ENCODE measurements at places on chromosomes 7 and 10.
A peak's percentile ranks its signal among the peaks of the same experiment; 100 is the strongest.

- H3K4me1 ChIP-seq, result peaks cover 17% of the 10 kb centered on the region
- no peaks in the 10 kb centered on the region for H3K27me3 ChIP-seq
- DNase-seq, result no peak
- H3K27ac ChIP-seq, result no peak overlapping the region
- no peak overlapping the region for H3K4me3 ChIP-seq
Observed at GRCh38 chr10:132685101-132685891, 100.7 kb downstream of the NKX6-2 start.

- no peak overlapping the region for H3K27ac ChIP-seq
- H3K36me3 ChIP-seq, result no peaks in the 10 kb centered on the region
- H3K4me1 ChIP-seq, result peaks cover 23% of the 10 kb centered on the region
- no peaks in the 10 kb centered on the region for H3K27me3 ChIP-seq
- no peak for DNase-seq
Observed at GRCh38 chr10:130112821-130113220, 2.2 kb upstream of the C10orf143 start.

DNA sequence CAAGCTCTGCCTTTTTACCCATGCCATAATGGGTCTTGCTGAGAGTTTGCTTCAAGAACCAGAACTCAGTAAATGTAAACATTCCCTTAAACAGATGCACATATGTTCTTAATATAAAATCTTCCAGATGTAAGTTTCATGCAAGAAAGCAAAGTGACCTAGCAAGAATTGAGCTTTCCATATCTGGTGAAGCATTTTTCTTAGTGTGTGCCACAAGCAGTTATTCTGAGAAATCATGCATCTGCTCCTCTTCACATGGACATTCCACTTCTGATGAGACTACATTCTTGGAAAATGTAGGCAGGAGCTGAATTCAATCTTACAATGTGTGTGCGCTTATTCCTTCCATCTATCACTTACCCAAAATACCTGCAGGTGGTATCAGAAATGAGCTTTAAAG lies 227.8 kb upstream of the LRRTM3 start:
- DNase-seq, result no peak
- H3K27ac ChIP-seq, result no peak overlapping the region
- no peaks in the 10 kb centered on the region for H3K4me1 ChIP-seq
- H3K27me3 ChIP-seq, result no peaks in the 10 kb centered on the region

- no peaks in the 10 kb centered on the region for H3K36me3 ChIP-seq
- no peak overlapping the region for H3K4me3 ChIP-seq
- no peak for DNase-seq
- no peaks in the 10 kb centered on the region for H3K27me3 ChIP-seq
- no peak overlapping the region for H3K27ac ChIP-seq
- H3K4me1 ChIP-seq, result no peaks in the 10 kb centered on the region
Observed at GRCh38 chr10:133072720-133073390, 14.9 kb upstream of the ADGRA1 start.

GRCh38 chr10:119268428-119268827 lies 61.1 kb downstream of the GRK5 start:
- H3K27ac ChIP-seq, result peak overlapping the region; percentile 95
- no peaks in the 10 kb centered on the region for H3K36me3 ChIP-seq
- DNase-seq, result no peak
- H3K4me3 ChIP-seq, result peak overlapping the region; percentile 23

GRCh38 chr10:130409931-130410330 lies 273.7 kb downstream of the GLRX3 start:
- DNase-seq, result no peak
- no peaks in the 10 kb centered on the region for H3K36me3 ChIP-seq
- H3K27ac ChIP-seq, result no peak overlapping the region
- H3K27me3 ChIP-seq, result no peaks in the 10 kb centered on the region
- H3K4me3 ChIP-seq, result no peak overlapping the region

DNA sequence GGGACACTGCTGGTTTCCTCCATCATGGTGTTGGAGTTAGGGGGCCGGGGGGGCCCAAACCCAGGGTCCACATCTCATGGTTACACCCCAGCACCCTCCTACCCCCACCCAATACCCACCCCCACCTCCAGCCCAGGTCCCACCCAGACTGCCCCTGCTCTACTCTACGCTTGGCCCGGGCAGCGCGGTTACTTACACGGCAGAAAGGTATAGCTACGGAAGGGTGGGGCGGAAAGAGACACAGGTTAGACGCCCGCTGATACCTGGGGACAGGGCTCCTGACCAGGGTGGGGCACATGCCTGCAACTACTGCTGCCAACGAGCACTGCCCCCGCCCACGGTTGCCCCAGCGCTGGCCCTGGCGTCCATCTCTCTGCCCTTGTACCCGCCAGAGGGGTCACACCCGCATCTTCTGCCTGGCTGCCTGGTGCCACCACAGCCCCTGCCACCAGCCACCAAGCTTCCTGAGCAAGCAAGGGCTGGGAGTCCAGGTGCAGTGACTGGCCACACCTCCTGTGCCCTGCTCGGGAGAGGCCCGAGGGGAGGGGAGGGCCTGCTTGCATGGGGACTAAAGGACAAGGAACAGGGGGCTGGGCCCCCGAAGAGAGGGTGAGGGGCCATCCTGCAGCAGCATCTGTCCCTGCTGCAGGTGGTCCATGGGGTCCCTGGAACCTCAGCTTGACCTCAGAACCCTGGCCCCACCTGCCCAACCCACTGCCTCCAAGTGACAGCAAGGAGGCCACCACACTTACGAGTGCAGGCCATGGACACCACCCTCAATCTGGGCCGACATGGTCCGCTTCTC lies 16.1 kb downstream of the IMPDH1 start:
- peaks cover 31% of the 10 kb centered on the region for H3K36me3 ChIP-seq
- no peak overlapping the region for H3K4me3 ChIP-seq
- no peaks in the 10 kb centered on the region for H3K4me1 ChIP-seq
- H3K27me3 ChIP-seq, result no peaks in the 10 kb centered on the region
- H3K27ac ChIP-seq, result no peak overlapping the region

- H3K27ac ChIP-seq, result no peak overlapping the region
- no peaks in the 10 kb centered on the region for H3K27me3 ChIP-seq
- no peaks in the 10 kb centered on the region for H3K4me1 ChIP-seq
- DNase-seq, result no peak
- H3K36me3 ChIP-seq, result no peaks in the 10 kb centered on the region
- H3K4me3 ChIP-seq, result no peak overlapping the region
Observed at GRCh38 chr7:135077642-135078041, 70.2 kb upstream of the TMEM140 start.

DNA sequence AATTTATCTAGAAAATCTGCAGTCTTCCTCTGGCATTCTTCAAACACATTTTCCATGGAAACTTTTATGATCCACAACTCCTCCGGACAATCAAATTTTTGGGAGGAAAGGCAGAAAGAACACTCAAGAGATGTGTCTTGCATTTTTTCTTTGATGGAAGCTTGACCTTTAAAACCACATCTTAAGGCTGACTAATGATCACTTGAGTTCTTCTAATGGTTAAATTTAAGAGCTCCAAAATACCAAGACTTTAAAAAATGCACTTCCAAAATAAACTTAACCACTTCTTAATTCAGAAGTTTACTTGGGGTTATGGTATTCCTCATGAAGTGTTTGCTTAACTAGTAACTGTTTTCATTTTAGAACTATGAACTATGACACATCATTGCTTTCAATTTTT lies 43.3 kb downstream of the ETV1 start:
- H3K4me1 ChIP-seq, result no peaks in the 10 kb centered on the region
- no peak overlapping the region for H3K4me3 ChIP-seq
- no peak for DNase-seq

DNA sequence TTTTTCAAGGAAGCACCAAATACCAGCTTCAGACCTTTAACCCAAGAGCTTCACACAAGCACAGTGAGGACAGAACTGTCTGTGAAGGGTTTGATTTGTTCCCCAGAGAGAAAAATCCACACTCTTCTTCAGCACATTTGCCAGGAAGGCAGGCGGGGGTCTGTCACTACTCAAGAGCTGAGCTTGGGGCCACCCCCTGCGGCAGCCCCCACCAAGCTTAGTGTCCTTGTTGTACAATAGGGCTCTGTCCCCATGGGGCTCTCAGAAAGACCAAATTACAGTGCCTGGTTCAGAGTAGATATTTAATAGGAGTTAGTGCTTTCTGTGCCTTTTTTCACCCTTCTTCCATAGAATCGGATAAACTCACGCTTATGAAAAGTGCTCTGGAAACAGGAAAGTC lies 12.4 kb downstream of the ECHDC3 start:
- no peak for DNase-seq
- no peaks in the 10 kb centered on the region for H3K36me3 ChIP-seq
- H3K4me1 ChIP-seq, result no peaks in the 10 kb centered on the region
- H3K4me3 ChIP-seq, result no peak overlapping the region
- no peaks in the 10 kb centered on the region for H3K27me3 ChIP-seq

- H3K27me3 ChIP-seq, result no peaks in the 10 kb centered on the region
- no peak overlapping the region for H3K27ac ChIP-seq
- peaks cover 7% of the 10 kb centered on the region for H3K36me3 ChIP-seq
- no peak for DNase-seq
- H3K4me1 ChIP-seq, result no peaks in the 10 kb centered on the region
- no peak overlapping the region for H3K4me3 ChIP-seq
Observed at GRCh38 chr10:60283397-60283796, 106.3 kb downstream of the ANK3 start.

- H3K4me3 ChIP-seq, result no peak overlapping the region
- H3K27me3 ChIP-seq, result no peaks in the 10 kb centered on the region
- H3K4me1 ChIP-seq, result no peaks in the 10 kb centered on the region
- no peaks in the 10 kb centered on the region for H3K36me3 ChIP-seq
- no peak for DNase-seq
- H3K27ac ChIP-seq, result no peak overlapping the region
Observed at GRCh38 chr10:360653-361052, 225.4 kb downstream of the ZMYND11 start.

- H3K27me3 ChIP-seq, result no peaks in the 10 kb centered on the region
- peaks cover 14% of the 10 kb centered on the region for H3K4me1 ChIP-seq
- no peak for DNase-seq
- H3K27ac ChIP-seq, result no peak overlapping the region
- H3K36me3 ChIP-seq, result no peaks in the 10 kb centered on the region
Observed at GRCh38 chr10:119781498-119781897, 55.6 kb downstream of the INPP5F start.

- no peak overlapping the region for H3K4me3 ChIP-seq
- no peak overlapping the region for H3K27ac ChIP-seq
- no peaks in the 10 kb centered on the region for H3K27me3 ChIP-seq
- H3K4me1 ChIP-seq, result no peaks in the 10 kb centered on the region
- no peak for DNase-seq
- no peaks in the 10 kb centered on the region for H3K36me3 ChIP-seq
Observed at GRCh38 chr10:117934477-117934876, 112.3 kb downstream of the RAB11FIP2 start.

DNA sequence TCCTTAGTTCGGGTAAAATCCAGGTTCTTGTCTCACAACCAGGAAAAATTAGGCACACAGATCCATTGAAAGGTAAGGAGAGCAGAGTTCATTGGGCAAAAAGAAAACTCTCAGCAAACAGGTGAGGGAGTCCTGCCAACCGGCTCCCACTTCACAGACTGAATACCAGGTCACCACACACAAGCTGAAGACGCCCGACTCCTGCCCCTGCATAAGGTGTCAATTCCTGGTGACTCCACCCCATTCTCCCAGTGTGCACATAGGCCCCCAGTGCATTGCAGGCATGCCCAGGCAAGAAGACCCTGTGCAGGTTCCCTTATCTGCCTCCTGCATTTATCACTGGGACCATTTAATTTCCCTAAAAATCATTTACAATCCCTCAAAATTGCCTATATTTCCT lies 354.6 kb downstream of the LRRTM3 start:
- no peaks in the 10 kb centered on the region for H3K27me3 ChIP-seq
- DNase-seq, result no peak
- no peaks in the 10 kb centered on the region for H3K4me1 ChIP-seq
- no peak overlapping the region for H3K4me3 ChIP-seq

DNA sequence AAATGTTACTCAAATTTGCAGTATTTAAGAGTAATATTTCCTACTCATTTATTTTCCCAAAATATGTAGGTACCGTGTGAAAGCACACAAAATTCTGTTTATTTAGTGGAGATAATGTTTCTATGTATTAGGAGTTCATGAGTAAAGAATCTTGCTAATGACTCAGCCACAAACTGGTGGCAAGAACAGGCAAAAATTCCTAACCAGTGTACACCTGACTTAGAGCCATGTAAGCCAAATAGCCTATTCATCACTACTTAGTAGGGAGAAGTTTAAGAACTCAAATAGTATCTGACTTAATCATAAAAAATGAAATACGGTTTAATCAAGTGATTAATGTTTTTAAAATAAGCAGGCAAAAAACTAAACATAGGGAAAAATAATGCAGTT lies 169.0 kb downstream of the SRPK2 start:
- no peaks in the 10 kb centered on the region for H3K36me3 ChIP-seq
- H3K4me1 ChIP-seq, result no peaks in the 10 kb centered on the region
- H3K4me3 ChIP-seq, result no peak overlapping the region
- H3K27ac ChIP-seq, result no peak overlapping the region
- DNase-seq, result no peak

GRCh38 chr10:95304976-95305375 lies 14.2 kb upstream of the PDLIM1 start:
- H3K4me1 ChIP-seq, result no peaks in the 10 kb centered on the region
- no peak overlapping the region for H3K4me3 ChIP-seq
- DNase-seq, result no peak
- no peaks in the 10 kb centered on the region for H3K27me3 ChIP-seq

GRCh38 chr7:45594745-45595535 lies 20.8 kb downstream of the ADCY1 start:
- DNase-seq, result no peak
- no peaks in the 10 kb centered on the region for H3K36me3 ChIP-seq
- no peaks in the 10 kb centered on the region for H3K27me3 ChIP-seq
- H3K4me3 ChIP-seq, result no peak overlapping the region
- H3K4me1 ChIP-seq, result no peaks in the 10 kb centered on the region

GRCh38 chr10:57993302-57993701 lies 274.4 kb downstream of the IPMK start:
- DNase-seq, result no peak
- no peaks in the 10 kb centered on the region for H3K27me3 ChIP-seq
- H3K36me3 ChIP-seq, result no peaks in the 10 kb centered on the region
- H3K4me1 ChIP-seq, result no peaks in the 10 kb centered on the region
- no peak overlapping the region for H3K4me3 ChIP-seq

- no peak for DNase-seq
- H3K4me3 ChIP-seq, result no peak overlapping the region
- no peaks in the 10 kb centered on the region for H3K36me3 ChIP-seq
Observed at GRCh38 chr10:123787566-123787965, 104.0 kb downstream of the CPXM2 start.

GRCh38 chr7:50657912-50658311 lies 92.7 kb upstream of the DDC start:
- no peak overlapping the region for H3K4me3 ChIP-seq
- DNase-seq, result no peak
- peaks cover 34% of the 10 kb centered on the region for H3K4me1 ChIP-seq
- no peak overlapping the region for H3K27ac ChIP-seq
- H3K27me3 ChIP-seq, result no peaks in the 10 kb centered on the region
- no peaks in the 10 kb centered on the region for H3K36me3 ChIP-seq

- H3K4me3 ChIP-seq, result no peak overlapping the region
- no peak for DNase-seq
- H3K36me3 ChIP-seq, result no peaks in the 10 kb centered on the region
- H3K27me3 ChIP-seq, result no peaks in the 10 kb centered on the region
- peaks cover 7% of the 10 kb centered on the region for H3K4me1 ChIP-seq
- H3K27ac ChIP-seq, result no peak overlapping the region
Observed at GRCh38 chr7:39666562-39666961, 43.2 kb downstream of the RALA start.

- H3K27ac ChIP-seq, result peak overlapping the region; percentile 60
- H3K4me1 ChIP-seq, result peaks cover 99% of the 10 kb centered on the region
- H3K4me3 ChIP-seq, result peak overlapping the region; percentile 38
- no peaks in the 10 kb centered on the region for H3K36me3 ChIP-seq
- no peak for DNase-seq
Observed at GRCh38 chr10:71746344-71747037, 26.8 kb downstream of the VSIR start.

All from CD8-positive, alpha-beta memory T cell (primary cell).